ENCODE measurements at places on chromosomes 6 and 20. TPM values are rescaled to one million over a fixed set of nuclear protein-coding genes. Genes with fewer than 3 reads are reported as not detected.

TCP11 gene
- 0.05 TPM for polyA plus RNA-seq

PTK7 gene
- polyA plus RNA-seq = 0.67 TPM

CCN5 gene
- polyA plus RNA-seq = 1.9 TPM

CASS4 gene
- polyA plus RNA-seq = 0.26 TPM

PSORS1C2 gene
- not detected for polyA plus RNA-seq

ANKS1A gene
- 6.8 TPM for polyA plus RNA-seq

EYA2 gene
- not detected for polyA plus RNA-seq

PPIL6 gene
- 0.33 TPM for polyA plus RNA-seq

TLDC2 gene
- 0.05 TPM for polyA plus RNA-seq

APOBEC2 gene
- 2.3 TPM for polyA plus RNA-seq

SCAF8 gene
- 6.1 TPM for polyA plus RNA-seq

ZNF391 gene
- 0.61 TPM for polyA plus RNA-seq

RPN2 gene
- 199 TPM for polyA plus RNA-seq

POU3F2 gene
- polyA plus RNA-seq = not detected

PNPLA1 gene
- polyA plus RNA-seq = not detected

RBM38 gene
- polyA plus RNA-seq = 1.4 TPM

L3MBTL3 gene
- 1.9 TPM for polyA plus RNA-seq

ZBTB24 gene
- polyA plus RNA-seq = 1.5 TPM

MAPK14 gene
- 20.9 TPM for polyA plus RNA-seq

TNFRSF6B gene
- polyA plus RNA-seq = not detected

ANGPT4 gene
- polyA plus RNA-seq = 0.07 TPM

NRN1 gene
- polyA plus RNA-seq = 1.5 TPM

MCHR2 gene
- not detected for polyA plus RNA-seq

RPP40 gene
- polyA plus RNA-seq = 9.5 TPM

MLIP gene
- 4.1 TPM for polyA plus RNA-seq

PRDM13 gene
- polyA plus RNA-seq = not detected

KCNB1 gene
- 2.5 TPM for polyA plus RNA-seq

LGSN gene
- 0.19 TPM for polyA plus RNA-seq

OTOR gene
- polyA plus RNA-seq = not detected

ELOVL2 gene
- polyA plus RNA-seq = 16.5 TPM

ZSCAN23 gene
- polyA plus RNA-seq = not detected

DEFB128 gene
- not detected for polyA plus RNA-seq

ALDH8A1 gene
- 115 TPM for polyA plus RNA-seq

ZC3H12D gene
- polyA plus RNA-seq = 0.27 TPM

TMEM74B gene
- polyA plus RNA-seq = 0.14 TPM

AIF1 gene
- polyA plus RNA-seq = 28.6 TPM

PNLDC1 gene
- 3.1 TPM for polyA plus RNA-seq

HTR1E gene
- not detected for polyA plus RNA-seq

TRIM15 gene
- 2.8 TPM for polyA plus RNA-seq

UNC93A gene
- 0.79 TPM for polyA plus RNA-seq

SPATA25 gene
- 0.80 TPM for polyA plus RNA-seq

EYS gene
- polyA plus RNA-seq = 0.63 TPM

BCAS1 gene
- 0.02 TPM for polyA plus RNA-seq

COL19A1 gene
- polyA plus RNA-seq = not detected

LY6G6F gene
- polyA plus RNA-seq = not detected

IL17F gene
- polyA plus RNA-seq = not detected
